ENCODE measurements at places on chromosomes 2 and 18.

DNA sequence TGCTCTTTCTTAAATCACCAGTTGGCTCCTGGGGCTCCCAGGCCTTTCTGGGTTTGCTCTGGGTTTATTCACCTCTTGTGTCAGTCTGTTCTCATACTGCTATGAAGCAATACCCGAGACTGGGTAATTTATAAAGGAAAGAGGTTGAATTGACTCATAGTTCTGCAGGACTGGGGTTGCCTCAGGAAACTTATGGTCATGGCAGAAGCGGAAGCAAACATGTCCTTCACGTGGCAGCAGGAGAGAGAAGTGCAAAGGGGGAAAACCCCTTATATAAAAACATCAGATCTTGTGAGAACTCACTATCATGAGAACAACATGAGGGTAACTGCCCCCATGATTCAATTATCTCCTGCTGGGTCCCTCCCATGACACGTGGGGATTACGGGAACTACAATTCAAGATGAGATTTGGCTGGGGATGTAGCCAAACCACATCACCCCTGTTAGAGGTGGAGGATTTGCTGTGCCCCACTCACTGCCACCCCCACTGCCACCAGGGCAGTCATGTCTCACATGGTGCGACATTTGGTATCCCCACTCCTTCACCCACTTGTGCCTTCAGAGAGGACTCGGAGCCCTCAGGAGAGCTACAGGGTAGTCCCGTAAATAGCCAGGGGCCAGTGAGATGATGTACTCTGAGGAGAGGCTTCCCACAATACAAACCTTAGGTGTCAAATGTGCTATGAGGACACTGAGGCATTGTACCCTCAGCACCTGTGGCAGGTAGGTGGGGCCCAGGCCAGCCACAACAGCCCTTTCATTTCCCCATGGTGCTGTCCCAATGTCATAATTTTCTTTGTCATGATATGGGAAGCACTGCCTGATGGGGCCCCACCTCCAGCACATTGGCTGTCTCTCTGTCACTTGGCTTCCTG lies 35.7 kb downstream of the CDC42EP3 start:
- DNase-seq: peak; percentile 72

GRCh38 chr18:74277296-74277695 lies 14.5 kb downstream of the CYB5A start:
- DNase-seq: no peak

GRCh38 chr2:83528767-83529166 lies 930.3 kb downstream of the SUCLG1 start:
- no peak for DNase-seq

DNA sequence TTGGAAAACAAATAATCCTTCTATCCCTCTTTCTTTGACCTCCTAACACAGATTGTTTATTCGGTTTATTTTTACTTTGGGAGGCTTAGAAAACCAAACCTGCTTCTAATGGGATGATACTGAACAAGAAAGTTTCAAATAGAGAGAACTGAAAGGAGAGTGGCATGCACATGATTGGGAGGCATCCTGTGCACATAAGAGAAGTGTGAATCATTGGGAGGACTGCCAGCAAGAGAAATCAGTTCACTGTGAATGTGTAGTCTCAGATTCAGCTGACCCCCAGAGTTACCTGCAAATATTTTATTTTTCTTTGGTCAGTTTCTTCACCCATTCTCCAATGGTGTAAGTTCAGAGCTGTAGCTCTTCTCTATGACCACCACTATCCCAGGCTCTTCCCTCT lies 1363.2 kb upstream of the ACVR2A start:
- no peak for DNase-seq

DNA sequence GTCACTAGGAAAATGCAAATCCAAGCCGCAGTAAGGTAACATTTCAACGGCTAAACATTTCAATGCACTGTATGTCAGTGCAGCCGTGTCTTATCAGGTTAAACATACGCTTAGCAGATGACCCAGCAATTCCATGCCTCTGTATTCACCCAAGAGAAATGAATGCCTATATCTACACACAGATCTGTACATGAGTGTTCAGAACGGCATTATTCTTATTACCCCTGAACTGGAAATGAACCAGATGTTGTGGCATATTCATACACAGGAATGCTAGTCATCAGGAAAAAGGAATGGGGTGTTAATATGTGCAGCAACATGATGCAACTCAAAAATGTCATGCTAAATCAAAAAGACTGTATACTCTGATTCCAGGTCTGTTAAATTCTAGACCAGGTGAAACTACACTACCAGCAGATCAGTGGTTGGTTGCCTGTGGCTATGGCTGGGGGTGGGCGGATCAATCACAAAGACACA lies 80.4 kb upstream of the RPL31 start:
- no peak for DNase-seq

GRCh38 chr2:120631724-120632123 lies 103.9 kb upstream of the GLI2 start:
- no peak for DNase-seq

DNA sequence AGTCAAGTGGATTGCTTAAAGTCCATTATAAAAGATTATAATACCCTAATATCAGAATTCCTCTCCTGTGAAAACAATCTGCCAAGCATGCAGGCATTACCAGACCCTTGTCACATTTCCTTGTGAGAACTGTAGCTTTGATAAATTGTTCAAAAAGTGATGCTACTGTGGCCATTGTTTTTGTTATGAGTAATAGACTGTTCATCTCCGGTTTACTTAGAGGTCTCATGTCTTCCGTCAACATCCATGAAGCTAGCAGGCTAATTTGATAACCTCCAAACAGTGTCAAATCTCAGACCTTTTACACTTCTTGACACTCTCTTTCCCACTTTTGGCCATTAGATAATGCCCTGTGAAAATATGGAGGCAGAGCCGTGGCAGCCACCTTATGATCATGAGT lies 342.7 kb downstream of the CPS1 start:
- DNase-seq: no peak

GRCh38 chr2:166238176-166238575 lies 110.4 kb upstream of the SCN1A start:
- no peak for DNase-seq

DNA sequence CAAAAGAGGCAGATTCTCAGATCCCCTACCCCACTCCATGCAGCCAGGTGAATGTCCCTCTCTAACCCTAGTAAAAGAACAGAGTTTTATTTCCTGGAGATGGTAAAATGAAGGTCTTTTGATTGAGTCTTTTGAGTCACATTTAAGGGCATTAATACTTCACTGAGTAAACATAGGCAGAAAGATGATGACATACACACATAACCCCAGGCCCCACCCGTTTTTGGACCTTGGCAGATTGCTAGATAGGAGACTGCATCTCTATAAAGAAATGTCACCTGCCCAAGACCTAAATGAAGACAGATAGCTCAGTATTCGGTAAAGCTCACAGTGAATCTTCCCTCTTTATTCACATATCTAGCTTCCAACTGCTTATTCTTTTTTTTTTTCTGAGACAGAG lies 28.3 kb upstream of the PEX13 start:
- no peak for DNase-seq

DNA sequence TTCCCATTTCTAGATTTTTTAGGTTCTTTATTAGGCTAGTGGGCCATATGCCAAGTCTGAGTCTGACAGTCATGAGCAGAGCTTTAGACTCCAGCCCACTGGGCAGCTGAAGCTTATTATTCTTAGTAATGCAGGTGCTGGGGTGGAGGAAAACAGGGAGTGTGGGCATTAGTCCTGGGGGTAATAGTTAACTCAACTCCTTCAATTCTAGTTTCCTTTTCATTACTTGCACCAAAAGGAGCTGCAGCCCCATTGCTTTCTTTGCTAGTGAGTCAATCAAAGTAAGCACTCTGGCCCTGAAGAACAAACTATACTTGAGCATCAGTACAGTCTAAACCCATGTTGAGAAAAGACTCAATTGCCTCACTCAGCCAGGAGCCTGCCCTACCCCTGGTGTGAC lies 35.5 kb downstream of the ICOS start:
- no peak for DNase-seq

- no peak for DNase-seq
Observed at GRCh38 chr18:5073026-5073944, 123.8 kb downstream of the AKAIN1 start.

- DNase-seq: no peak
Observed at GRCh38 chr2:41137031-41137430, 685.1 kb upstream of the SLC8A1 start.

- DNase-seq: no peak
Observed at GRCh38 chr18:70082430-70082829, 123.1 kb downstream of the RTTN start.

GRCh38 chr2:19775315-19775714 lies 126.5 kb downstream of the TTC32 start:
- no peak for DNase-seq

DNA sequence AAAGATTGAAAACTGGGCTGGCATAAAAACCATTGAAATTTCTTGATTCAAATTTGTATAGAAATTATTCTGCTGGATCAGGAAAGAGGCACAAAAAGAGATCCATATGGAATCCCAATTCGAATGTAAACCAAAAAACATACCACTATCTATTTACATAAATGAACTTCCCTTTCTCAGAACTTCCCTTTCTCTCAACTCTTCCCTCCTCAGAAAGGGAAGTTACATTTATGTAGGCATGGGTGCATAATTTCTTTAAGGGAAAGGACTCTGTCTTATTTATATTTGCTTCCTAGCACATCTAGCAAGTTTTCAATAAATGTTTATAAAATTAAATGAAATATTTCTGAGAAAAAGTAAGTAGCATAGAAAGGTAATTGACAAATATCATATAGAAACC lies 398.1 kb upstream of the ATP5MC3 start:
- DNase-seq: no peak

GRCh38 chr2:19667085-19667484 lies 234.7 kb downstream of the TTC32 start:
- no peak for DNase-seq

GRCh38 chr18:7104649-7105048 lies 12.9 kb downstream of the LAMA1 start:
- DNase-seq: no peak

- DNase-seq: no peak
Observed at GRCh38 chr2:44753552-44754285, 187.8 kb upstream of the SIX3 start.

- no peak for DNase-seq
Observed at GRCh38 chr18:51168960-51169662, 28.4 kb downstream of the MEX3C start.

DNA sequence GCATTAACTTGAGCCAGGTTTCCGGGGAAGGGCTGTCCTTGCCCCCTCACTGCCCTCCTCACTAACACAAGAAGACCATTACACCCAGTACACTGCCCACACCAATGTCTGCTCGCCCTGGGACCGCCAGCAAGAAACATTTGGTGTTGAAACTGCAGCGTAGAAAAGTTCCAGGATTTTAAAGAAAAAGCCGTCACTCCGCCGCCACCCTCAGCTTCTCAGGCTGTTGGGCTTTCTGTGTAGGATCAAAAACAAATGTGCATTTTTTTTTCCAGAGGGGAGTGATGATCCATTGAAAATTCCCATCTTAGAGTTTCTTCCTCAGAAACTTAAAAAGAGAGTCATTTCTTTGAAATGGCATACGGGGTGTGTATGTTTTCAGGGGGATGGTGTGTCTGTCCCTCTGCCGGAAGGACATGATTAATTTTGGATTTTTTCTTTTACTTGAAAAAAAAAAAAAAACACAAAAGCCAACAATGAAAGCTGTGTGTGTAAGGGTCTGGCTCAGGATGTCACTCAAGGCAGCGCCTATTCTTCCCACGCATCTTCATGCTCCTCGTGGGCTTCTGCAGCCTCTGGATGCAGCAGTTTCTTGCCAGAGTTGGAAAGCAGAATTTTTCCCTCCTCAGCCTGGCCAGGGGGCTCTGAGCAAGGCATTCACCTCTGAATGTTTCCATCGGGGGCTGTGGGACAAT lies 184.9 kb downstream of the GLI2 start:
- DNase-seq: no peak

- DNase-seq: no peak
Observed at GRCh38 chr2:128632501-128632800, 313.8 kb upstream of the HS6ST1 start.

- DNase-seq: no peak
Observed at GRCh38 chr2:103138123-103138901, 376.5 kb downstream of the TMEM182 start.

- DNase-seq: no peak
Observed at GRCh38 chr2:107735201-107735600, 91.5 kb upstream of the RGPD4 start.

DNA sequence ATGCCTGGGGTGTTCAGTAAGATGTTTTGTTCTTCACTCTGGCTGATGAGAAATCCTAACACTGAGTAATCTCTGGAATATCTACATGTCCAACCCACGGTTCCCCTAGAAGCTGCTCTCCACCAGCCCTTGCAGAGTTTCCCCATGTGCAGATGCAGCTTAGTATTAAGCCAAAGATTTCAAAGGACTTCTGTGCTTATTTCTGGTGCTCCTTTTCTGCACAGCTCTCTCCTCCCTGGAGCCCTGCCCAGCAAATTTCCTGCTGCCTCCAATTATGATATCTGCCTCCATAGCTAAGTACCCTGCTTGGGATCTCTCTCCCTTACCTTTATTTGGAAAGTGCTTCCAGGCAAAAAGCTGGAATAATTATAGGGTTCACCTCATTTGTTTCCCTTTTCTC lies 949.3 kb downstream of the BCL11A start:
- no peak for DNase-seq

DNA sequence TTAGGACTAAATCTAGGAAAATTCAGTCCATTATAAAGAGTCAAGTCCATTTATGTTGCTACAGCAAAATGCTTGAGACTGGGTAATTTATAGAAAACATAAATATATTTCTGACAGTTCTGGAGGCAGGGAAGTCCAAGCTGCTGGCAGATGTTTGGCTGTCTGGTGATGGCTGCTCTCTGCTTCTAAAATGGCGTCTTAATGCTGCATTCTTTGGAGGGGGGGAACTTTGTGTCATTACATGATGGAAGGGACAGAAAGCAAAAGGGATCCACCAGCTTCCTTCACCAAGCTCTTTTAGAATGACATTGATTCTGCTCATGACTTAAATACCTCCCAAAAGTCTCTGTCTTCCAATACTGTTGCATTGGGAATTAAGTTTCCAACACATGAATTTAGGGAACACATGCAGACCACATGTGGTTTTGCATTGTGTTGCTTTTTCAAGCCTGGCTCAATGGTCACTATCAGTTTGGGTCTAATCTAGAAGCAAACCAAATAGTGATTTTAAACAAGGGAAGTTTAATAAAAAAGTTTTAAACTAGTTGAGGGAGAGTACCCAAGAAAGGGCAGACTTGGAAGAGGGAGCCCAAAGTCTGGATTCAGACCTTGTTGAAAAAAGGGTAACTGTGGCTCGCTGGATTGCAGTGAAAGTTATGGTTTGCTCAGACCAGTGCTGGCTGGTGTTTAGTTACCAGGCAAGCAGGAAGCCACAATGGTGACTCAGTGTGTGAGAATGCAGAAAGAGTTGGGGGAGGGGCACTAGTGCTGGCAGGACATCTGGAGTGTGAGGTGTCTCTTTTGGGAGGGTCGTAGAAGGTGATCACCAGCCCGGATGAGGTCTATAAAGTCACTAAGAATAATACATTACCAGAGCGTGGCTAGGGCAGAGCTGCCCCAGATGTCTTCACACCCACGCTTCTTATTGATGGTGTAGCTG lies 30.8 kb downstream of the C18orf54 start:
- DNase-seq: no peak

- DNase-seq: no peak
Observed at GRCh38 chr2:149428783-149429182, 98.4 kb downstream of the LYPD6 start.

- DNase-seq: no peak
Observed at GRCh38 chr2:219292616-219293015, 13.4 kb downstream of the DNAJB2 start.

GRCh38 chr2:237572021-237572741 lies 5.8 kb downstream of the PRLH start:
- peak; percentile 71 for DNase-seq

GRCh38 chr2:56337342-56337741 lies 153.6 kb downstream of the CCDC85A start:
- no peak for DNase-seq

- DNase-seq: no peak
Observed at GRCh38 chr2:129004485-129004884, 685.8 kb upstream of the HS6ST1 start.

Measured in activated CD8-positive, alpha-beta memory T cell treated with anti-CD3 and anti-CD28 coated beads for 4 hours (primary cell).